Dorsolateral prefrontal cortex (tissue), 122 donors: ENCODE measurements at places on chromosomes 1 and 21. TPM values are rescaled to one million over a fixed set of nuclear protein-coding genes. Genes with fewer than 3 reads are reported as not detected.
A peak's percentile ranks its signal among the peaks of the same experiment; 100 is the strongest.

- DNase-seq, result no peak
Measured at GRCh38 chr1:162128693-162129356, 59.3 kb downstream of the NOS1AP start.

- DNase-seq, result peak; percentile 61
Measured at GRCh38 chr1:109240158-109241152, 8.9 kb upstream of the CELSR2 start.

DNA sequence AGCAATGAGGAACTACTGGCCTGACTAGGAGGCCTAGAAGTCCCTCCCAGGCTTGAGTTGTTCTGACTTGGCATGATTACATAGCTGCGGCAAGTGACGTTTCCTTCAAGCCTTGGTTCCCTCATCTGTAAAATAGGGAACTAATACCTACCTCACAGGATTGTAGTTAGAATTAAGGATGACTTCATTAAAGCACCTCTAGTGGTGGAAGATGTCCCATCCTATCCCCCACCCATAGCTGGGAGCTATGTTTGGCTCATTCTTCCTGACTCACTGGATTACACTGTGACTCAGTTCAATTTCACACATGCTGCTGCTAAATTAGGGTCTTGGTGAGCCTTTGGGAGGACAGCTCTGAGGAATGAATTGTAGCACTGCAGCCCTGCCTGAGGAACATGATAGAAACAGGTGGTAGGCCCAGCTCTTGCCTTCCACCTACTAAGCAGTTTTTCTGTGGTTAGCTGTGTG is 6.0 kb upstream of the SHISA4 start:
- no peak for DNase-seq

DNA sequence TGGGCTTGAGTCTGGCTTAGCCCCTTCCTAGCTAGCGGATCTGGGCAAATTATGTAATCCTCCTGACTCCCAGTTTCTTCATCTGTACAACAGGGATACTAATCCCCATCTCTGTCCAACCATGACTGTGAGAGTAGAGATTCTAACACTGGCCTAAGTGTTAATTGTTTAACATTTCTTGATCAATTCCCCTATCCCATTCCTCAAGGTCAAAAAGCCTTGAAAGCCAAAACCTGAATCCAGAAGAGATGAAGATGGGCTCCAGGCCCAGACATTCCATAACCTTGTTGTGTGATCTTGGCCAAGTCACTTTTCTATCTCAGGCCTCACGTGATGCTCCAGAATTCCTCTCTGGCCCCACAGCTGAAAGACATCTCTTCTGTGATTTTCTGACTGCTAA is 18.8 kb upstream of the PHLDA3 start:
- DNase-seq, result no peak

GRCh38 chr1:236568285-236568894 is 35.9 kb downstream of the HEATR1 start:
- no peak for DNase-seq

GRCh38 chr1:99282536-99282935 is 18.2 kb downstream of the PLPPR4 start:
- no peak for DNase-seq

GRCh38 chr1:203177470-203178039 is 1.9 kb upstream of the MYBPH start:
- peak; percentile 20 for DNase-seq

- DNase-seq, result no peak
Measured at GRCh38 chr1:15364740-15365139, 44.9 kb upstream of the EFHD2 start.

GRCh38 chr1:184302346-184302745 is 84.5 kb upstream of the C1orf21 start:
- DNase-seq, result no peak

GRCh38 chr1:193183019-193183627 is 3.3 kb downstream of the B3GALT2 start:
- no peak for DNase-seq

GRCh38 chr1:185449378-185450059 is 132.5 kb upstream of the IVNS1ABP start:
- DNase-seq, result no peak

GRCh38 chr1:6783936-6784559 is 1.2 kb upstream of the CAMTA1 start:
- DNase-seq, result no peak

DNA sequence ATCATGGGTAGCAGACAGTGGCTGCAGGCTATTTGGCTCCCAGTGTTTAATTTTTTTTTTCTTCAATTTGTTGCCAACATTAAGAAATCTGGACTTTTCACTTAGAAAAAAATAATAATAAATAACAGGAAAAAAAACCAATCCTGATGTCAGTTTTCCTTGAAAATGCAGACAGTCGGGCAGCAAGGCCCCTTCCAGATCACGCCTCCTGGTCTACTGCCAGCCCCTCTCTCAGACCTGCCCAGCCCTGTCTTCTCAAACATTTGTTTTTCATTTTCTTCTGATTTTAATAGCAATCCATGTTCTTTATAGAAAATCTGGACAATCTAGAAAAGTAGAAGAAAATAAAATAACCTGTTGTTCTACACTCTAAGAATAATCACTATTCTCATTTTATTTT is 15.5 kb downstream of the IFNGR2 start:
- no peak for DNase-seq

GRCh38 chr21:37582590-37582989 is 216.0 kb downstream of the DYRK1A start:
- DNase-seq, result no peak

DNA sequence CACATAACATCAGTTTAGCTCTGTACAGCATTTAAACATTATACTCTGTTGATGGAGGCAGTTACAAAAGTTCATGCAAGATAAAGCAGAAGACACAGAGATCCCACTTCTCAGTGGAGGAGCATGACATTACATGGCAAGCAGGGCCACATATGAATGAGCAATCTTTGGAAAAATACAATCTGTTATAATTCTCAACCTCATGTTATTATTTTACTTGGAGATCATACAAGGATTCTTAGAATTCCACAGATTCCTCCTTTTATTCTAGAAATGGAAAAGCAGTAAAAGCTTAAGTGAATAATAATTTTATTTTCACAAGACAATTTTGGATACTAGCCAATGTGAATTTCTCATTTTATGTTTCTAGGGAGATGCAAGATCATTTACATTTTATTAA is 66.6 kb downstream of the IFI44 start:
- no peak for DNase-seq

GRCh38 chr1:108686614-108687313 is 5.3 kb upstream of the PRPF38B start:
- DNase-seq, result peak; percentile 34

- no peak for DNase-seq
Measured at GRCh38 chr1:110477041-110477440, 26.1 kb downstream of the PROK1 start.

DNA sequence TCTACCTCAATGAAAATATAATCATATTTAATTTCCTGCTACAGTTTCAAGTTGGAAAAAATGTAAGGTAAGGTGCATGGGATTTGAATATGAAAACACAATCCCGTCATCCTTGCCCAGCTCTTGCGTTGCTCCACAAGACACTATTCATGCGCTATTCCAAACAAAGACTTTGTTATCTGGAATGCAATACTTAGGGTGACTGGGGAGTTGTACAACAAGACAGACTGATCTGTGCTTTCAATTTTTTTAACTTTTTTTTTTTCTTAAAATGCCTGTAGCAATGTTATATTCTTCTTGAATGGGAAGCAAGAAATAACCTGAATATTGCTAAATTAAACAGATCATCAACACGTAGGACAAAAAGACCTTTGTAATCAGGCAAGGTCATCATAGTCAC is 1077.2 kb downstream of the TTLL7 start:
- DNase-seq, result no peak

GRCh38 chr1:231106347-231106746 is 55.5 kb upstream of the TRIM67 start:
- DNase-seq, result peak; percentile 46

DNA sequence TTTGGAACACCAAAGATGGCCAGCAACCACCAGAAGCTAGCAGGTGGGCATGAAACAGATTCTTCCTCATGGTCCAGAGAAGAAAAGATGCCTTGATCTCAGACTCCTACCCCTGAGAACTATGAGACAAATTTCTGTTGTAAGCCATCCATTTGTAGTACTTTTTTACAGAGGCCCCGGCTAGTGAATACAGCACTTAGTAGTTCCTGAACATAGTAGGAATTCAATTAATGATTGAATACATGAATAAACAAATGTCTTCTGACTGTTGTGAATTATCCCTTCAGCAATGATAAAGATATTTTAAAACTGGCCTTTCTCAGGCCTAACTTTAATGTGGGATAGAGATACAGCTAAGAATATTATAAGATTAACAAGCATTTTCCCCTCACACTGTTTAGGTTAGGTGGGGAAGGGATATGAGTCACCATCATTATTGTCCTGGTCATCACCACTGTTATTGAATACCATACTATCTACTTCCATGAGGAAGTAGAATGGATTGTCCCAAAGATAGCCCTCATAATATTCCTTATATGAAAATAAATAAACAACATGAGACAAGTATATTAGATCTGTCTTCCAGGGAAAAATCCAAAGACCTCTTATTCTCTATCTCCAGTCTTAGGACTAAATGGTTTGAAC is 51.4 kb downstream of the ADCY10 start:
- DNase-seq, result no peak

DNA sequence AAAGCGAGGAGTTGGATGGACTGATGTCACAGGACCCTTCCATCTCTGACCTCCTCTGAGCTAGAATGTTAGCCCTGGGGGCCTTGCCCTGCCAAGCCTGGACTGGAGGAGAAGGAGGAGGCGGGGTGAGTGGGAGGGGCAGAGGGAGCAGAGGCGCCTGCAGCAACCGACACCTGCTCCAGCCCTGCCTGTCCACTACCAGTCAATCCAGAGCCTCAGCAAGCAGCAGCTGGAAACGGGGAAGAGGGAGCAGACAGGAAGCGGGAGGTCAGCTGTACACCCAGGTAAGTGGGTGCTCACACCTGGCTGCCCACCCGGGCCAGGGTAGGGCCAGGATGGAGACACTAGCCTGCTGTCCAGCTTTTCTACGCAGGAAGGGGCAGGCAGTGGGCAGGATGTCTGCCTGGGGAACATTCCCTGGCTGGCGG is at the start of gene IGFN1:
Gene IGFN1, plus strand, starts transcription at position 201 of the 428 bp plus-strand sequence. CDS start 2,470 bp downstream, outside the sequence.
- DNase-seq, result no peak

DNA sequence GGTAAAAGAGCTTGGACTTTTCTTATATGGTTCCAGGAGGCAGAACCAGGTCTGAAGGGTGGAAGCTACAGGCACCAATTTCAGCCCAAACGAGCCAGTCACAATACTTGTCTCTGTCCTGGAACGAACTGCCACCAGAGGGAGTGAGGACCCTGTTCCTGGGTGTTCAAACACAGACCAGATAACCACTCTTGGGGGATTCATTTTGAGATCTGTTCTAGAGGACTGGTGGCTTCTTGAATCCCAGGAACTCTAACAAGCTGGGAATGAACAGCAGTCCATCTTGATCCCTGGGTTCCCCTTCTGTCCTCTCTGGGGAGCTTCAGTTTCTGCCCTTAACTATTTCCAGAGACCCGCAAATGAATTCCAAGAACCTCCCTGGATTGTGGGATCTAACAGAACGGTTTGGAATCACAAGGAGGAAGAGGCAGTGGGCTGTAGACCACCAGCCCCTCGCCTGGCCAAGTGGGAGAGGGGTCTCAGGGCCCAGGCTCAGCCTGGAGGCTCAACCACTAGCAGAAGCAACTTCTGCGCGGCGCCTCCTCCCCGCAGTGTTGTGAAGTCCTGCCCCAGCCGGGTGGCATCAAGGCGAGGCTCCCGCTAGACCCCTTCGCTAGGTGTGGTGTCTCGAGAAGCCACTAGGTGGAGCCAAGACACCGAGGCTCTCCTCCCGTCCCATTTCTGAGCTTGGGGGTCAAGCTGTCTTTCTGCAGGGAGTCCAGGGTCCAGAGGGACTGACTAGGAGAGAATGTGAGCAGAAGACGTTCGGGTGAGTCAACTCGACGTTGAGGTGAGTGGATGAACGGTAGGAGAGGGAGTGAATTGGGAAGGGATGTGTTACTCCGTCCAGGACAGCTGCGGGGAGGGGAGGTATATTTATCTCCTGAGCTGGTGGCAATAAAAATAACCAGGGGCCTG is 12.1 kb upstream of the NES start:
- DNase-seq, result peak; percentile 67

DNA sequence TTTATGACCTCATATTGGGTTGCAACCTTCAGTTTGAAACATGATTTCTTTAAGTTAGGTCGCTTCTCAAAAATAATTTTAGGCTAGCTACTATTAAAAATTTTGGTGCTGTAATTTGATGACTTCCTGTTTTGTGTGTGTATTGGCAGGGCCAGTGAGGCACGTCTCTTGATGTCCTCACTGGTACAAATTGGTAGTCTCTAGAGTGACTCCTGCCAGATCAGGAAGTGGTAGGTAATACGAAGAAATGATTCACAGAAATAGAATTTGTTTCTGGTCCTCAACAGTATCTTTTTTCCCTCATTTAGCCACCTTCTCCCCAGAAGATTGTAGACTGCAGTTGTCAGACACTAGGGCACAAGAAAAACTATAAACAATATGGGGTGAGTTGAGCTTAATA is 120.9 kb upstream of the KIAA1614 start:
- DNase-seq, result no peak

GRCh38 chr21:36478207-36478701 is 1.7 kb downstream of the CLDN14 start:
- no peak for DNase-seq

VPS72 gene
- 50.7 TPM for total RNA-seq

BEND5 gene
- 32.5 TPM for total RNA-seq

PARS2 gene
- total RNA-seq, result 5.8 TPM

NHLH1 gene
- total RNA-seq, result 0.82 TPM

SH2D1B gene
- 2.2 TPM for total RNA-seq

TOR3A gene
- 13.7 TPM for total RNA-seq

CACNA1E gene
- 49.2 TPM for total RNA-seq

CD1B gene
- total RNA-seq, result not detected
